HuH-7 (cell line): ENCODE measurements at places on chromosomes 6 and 20.

DNA sequence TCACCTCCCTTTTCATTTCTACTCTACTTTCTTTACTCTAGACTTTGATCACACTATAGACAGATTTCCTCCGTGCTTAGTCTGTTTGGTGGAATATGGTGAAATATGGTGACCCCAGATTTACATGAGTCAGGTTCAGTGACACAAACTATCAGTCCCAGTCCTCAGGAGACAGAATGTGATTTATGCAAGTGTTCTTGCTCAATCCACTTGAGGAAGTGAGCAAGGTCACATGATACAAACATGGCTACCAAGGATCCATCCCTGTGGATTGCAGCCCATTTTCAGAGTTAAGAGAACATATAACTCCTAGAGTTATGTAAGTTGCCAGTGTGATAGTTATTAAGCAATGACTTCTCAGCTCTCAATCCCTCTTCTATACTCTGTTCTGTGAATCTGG is 23.7 kb upstream of the TSHZ2 start:
- DNase-seq: no peak

DNA sequence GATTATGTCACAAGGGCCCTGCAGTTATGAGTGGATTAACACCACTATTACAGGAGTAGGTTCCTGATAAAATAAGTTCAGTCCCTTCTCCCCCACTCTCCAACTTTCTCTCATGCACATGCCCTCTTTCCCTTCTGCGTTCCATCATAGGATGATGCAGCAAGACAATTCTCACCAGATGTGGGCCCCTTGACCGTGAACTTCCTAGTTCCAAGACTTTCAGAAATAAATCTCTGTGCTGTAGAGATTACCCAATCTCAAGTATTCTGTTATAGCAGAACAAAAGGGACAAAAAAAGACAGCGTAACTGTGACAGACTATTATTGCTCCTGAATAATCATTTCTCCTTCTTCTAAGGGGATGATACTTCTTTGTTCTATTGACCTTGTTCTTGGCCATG is 33.8 kb upstream of the TMEM244 start:
- no peak for DNase-seq

DNA sequence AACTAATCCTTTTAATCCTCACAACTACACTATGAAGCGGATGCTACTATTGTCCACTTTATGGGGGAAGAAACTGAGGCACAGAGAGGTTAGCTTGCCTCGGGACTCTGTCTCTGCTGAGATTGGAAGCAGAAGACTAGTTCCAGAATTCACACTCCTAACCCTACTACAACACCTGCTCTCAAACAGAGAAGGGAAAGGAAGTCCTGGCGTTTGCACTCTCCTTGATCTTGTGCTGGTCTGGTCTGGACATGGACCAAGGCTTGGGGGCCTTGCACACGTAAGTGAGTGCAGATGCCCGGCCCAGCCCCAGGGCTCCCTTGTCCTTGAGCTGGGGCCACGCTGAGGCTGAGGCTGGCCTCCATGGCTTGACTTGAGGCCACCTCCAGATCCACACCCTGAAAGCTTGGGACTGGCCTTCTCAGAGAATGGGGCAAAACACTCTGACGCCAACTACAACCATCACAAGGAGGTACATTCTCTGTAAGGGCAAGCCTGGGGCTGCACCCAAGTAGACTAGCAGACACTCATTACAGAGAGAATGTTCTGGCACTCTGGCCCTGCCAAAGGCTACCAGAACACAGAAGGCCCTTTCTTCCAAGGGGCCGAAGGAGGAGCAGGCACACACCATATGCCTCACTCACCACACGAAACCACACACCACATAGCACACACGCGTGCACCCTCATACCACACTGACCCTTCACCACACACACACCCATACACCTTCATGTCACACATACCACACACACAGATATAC is 33.3 kb upstream of the EZR start:
- no peak for DNase-seq

DNA sequence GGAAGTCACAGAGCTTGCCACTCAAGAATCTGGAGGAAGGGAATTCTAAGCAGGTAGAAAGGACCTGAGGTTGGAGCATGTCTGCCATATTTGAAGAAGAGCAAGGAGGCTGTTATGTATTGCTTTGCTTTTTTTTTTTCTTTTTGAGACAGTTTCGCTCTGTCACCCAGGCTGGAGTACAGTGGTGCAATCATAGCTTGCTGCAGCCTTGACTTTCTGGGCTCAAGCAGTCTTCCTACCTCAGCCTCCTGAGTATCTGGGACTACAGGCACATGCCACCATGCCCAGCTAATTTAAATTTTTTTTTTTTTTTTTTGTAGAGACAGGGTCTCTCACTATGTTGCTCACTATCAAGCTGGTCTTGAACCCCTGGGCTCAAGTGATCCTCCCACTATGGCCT is 40.8 kb downstream of the ORC3 start:
- DNase-seq: no peak

- no peak for DNase-seq
Observed at GRCh38 chr6:24574809-24575208, 71.2 kb downstream of the KIAA0319 start.

- DNase-seq: no peak
Observed at GRCh38 chr6:136823128-136823660, 802 bp downstream of the PEX7 start.

DNA sequence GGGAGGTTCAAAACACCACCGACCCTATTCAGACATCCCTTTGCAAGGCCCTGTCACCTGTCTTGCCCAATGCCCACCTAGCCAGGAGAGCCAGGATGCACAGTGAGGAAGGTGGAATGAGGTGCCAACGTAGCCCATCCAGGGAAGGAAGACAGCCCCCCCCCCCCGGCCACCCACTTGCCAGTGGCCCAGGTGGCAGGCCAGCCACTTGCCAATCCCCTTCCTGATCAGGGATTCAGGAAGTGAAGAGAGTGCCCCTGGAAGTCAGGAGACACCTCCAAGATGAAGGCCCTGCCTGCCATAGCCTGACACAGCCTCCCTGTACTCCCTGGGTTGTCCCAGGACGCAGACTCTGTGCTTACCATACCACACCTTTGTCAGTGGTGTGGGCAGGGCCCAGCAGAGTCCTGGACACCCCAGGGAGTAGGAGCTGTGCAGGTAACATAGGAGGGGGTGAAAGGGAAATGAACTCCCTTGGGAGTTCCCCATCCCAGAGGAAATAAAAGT is 54.7 kb downstream of the MRPL14 start:
- DNase-seq: no peak

DNA sequence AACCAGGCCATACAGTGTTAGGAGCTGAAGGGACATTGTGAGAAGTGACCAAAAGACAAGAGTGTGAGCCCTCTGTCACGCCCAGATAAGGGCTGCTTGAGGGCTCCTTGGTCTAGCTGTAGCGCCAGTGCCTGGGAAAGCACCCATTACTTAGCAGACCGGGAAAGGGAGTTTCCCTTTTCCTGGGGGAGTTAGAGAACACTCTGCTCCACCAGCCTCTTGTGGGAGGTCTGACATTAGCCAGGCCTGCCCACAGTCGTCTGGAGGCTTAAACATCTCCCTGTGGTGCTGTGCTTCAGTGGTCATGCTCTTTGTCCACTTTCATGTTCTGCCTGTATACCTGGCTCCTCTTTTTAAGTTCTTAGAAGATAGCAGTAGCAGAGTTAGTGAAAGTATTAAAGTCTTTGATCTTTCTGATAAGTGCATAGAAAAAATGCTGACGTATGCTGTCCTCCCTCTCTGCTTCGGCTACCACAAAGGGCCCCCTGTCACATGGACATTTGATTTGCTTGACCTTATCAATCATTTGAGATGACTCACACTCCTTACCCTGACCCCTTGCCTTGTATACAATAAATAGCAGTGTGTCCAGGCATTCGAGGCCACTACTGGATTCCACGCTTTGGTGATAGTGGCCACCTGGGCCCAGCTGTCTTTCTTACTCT is 201.5 kb upstream of the ECI2 start:
- DNase-seq: no peak

- DNase-seq: no peak
Observed at GRCh38 chr20:24964506-24964840, 15.4 kb downstream of the CST7 start.

DNA sequence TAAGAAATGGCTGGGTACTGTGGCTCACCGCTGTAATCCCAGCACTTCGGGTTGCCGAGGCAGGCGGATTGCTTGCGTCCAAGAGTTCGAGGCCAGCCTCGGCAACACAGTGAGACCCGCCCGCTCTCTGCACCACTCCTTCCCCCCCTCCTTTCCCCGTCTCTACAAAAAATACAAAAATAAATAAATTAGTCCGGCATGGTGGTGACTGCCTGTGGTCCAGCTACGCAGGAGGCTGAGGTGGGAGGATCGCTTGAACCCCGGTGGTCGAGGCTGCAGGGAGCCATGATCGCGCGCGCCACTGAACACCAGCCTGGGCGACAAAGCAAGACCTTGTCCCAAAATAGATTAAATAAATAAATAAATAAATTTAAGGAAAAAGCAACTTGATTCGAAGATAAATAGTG is 448 bp upstream of the RNF114 start:
- no peak for DNase-seq

DNA sequence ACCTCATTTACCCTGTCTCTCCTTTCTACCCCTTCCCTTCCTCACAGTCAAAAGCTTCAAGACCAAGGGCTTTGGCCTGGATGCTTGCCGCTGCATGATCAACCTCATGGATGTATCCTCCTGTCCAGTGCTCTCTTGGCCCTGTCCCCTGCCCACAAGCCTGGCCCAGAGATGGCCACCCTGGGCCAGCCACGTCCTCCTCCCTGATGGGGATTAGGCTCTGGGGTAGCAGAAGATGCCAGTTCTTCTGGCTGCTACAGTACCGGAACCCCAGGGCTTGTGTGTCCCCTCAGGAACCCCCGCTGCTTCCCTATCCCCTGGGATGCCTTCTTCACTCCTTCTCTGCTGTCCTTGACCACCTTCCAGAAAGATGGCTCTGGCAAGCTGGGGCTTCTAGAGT is 22.3 kb downstream of the CAPN11 start:
- DNase-seq: no peak
